ENCODE measurements at places on chromosomes 5 and 9.

- DNase-seq, result peak; percentile 29
Observed at GRCh38 chr5:147935032-147935431, 28.7 kb upstream of the C5orf46 start.

GRCh38 chr5:89343666-89344065 lies 460.7 kb upstream of the MEF2C start:
- no peak for DNase-seq

DNA sequence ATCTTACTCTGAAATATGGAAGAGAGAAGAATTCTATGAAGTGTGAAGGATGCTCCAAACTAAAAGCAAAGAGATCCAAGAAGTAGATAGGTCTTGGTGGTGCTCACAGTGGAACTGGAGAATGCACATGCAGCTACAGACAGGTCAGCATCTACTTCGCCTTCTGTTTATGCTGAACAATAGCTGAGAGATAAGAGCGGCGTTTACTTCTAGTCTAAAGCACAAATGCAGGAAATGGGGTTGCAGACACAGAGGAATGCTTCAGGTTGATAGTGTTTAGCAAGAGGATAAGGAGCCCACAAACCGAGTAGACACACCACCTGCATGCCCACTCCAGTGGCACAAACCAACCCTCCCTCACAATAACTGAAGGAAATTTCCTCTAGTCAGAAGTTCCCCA lies 180.0 kb upstream of the RGMB start:
- no peak for DNase-seq

DNA sequence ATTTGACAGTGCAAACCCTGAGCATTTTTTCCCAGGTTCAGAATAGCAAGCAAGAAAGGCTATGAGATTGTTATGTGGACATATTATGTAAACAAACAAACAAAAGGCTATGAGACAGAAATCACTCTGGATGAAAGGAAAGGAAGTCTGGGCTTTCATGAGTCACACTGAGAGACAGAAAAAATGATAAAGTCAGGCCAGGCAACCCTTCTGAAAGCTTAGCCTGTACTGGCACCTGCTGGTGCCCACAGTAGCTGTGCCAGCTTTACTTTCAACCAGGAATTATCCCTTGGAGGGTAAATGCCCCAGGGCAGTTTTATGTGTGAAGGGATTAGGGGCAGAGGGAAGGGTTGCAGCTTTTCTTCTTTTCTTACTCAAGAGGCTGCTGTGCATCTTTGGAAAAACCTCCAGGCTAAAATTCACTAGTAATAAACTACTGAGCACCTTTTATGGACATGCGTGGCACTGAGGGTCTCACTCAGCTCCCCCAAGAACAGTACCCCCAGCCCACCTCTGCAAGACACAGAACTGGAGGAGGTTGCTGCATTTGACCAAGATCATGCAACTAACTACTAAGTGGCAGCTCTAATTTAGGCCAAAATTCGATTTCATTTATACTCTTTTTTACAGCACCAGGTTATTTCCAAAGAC lies 41.7 kb downstream of the ACTL7B start:
- DNase-seq, result peak; percentile 83

GRCh38 chr9:80074439-80074838 lies 502.7 kb downstream of the TLE4 start:
- no peak for DNase-seq

DNA sequence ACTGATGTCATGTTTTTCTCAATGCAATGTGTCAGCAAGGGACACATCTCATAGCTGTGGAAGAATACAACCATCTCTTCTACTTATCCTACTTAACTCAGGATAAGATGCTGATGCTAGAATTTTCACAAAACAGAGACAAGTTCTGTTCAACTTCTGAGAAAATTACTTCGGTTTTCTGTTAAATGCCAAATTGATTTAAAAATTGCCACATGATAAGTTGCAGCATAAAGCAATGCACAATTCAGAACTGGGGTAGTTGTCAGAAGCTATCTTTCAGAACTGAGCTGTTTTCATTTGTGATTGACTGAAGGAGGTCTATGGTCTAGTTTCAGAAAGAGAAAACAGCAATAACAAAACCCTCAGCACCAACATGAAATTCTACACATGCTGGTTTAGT lies 954.8 kb upstream of the C9orf72 start:
- DNase-seq, result no peak

GRCh38 chr5:88551724-88552345 lies 283.2 kb upstream of the TMEM161B start:
- DNase-seq, result no peak

- DNase-seq, result no peak
Observed at GRCh38 chr5:8729437-8729836, 816.4 kb downstream of the SEMA5A start.

GRCh38 chr9:123550797-123551196 lies 194.8 kb downstream of the CRB2 start:
- DNase-seq, result no peak

- no peak for DNase-seq
Observed at GRCh38 chr9:131238402-131239021, 37.8 kb downstream of the FAM78A start.

GRCh38 chr5:109247986-109248385 lies 161.8 kb downstream of the PJA2 start:
- no peak for DNase-seq

DNA sequence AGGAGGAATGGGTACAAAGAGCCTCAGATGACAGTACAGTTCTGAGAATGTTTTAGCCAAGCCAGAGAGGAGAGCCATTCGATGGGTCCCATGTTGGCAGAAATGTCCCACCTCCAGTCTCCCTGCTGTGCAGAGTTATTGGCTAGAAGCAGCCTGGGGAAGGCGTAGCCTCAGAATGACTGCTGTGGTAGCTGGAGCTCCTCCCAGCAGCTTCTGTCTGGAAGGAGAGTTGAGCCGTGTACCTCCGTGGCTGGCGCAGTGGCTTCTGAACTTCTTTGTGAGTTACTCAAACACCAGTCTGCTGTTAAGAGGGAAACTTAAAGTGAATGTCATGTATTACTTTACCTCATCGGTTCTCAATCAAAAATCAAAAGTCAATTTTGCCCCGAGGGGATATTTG lies 193.3 kb upstream of the SNX2 start:
- DNase-seq, result no peak

- no peak for DNase-seq
Observed at GRCh38 chr5:180599981-180600553, 8.8 kb upstream of the SCGB3A1 start.

DNA sequence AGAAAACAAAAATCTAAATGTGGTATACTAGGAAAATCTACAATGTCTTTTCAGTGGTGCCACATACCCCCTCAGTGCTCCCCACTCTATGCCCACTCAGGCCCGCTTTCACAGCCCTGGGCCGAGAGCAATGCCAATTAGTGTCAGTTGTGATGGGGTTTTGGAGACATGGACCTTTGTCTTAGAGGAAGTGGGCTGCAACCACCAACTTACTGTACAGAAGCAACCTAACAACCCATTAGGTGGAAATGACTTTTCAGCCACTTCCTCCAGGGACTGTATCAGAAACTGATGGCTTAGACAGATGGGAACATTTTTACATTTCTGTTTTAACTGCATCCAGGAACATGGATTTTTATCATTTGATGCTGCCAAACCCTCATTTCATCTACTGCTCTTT lies 268.0 kb downstream of the BNC2 start:
- DNase-seq, result no peak

GRCh38 chr5:168877132-168877892 lies 298.1 kb upstream of the PANK3 start:
- peak; percentile 11 for DNase-seq

GRCh38 chr5:115977096-115977495 lies 14.8 kb downstream of the LVRN start:
- no peak for DNase-seq

- DNase-seq, result no peak
Observed at GRCh38 chr5:3684118-3684517, 88.5 kb downstream of the IRX1 start.

GRCh38 chr9:131565369-131565768 lies 20.0 kb downstream of the PRRT1B start:
- no peak for DNase-seq

DNA sequence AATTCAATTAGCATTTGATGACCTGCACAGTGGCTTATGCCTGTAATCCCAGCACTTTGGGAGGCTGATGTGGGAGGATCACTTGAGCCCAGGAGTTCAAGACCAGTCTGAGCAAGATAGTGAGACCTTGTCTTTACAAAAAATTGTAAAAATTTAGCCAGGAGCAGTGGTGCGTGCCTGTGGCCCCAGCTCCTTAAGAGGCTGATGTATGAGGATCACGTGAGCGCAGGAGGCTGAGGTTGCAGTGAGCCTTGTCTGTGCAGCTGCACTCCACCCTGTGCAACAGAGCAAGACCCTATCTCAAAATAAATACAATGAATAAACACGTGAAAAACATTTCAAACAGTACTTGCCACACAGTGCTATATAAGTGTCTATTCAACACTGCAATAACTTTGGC lies 4.2 kb downstream of the ABCA1 start:
- no peak for DNase-seq

- DNase-seq, result no peak
Observed at GRCh38 chr9:129473523-129474244, 147.2 kb downstream of the C9orf50 start.

GRCh38 chr5:14842117-14842516 lies 29.5 kb downstream of the ANKH start:
- peak; percentile 86 for DNase-seq

- DNase-seq, result peak; percentile 4
Observed at GRCh38 chr5:164532235-164532900, 1026.9 kb downstream of the MAT2B start.

DNA sequence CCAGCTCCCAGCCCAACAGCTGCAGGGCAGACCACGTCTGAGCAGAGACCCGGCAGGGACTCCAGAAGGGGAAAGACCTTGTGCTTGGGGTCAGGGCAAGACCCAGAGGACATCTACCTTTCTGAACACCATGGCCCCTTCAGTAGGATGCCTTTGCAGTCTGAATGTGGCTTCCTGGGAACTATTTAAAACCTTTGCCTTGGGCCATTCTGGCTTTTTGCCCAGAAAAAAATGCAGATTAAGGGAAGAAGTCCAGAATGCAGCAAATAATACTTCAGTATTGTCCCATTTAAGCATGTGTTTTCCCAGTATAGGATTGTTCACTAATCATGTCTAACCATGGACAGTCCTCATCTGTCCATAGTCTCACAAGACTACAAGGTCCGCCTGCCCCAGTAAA lies 67.5 kb upstream of the ERCC6L2 start:
- DNase-seq, result peak; percentile 16

DNA sequence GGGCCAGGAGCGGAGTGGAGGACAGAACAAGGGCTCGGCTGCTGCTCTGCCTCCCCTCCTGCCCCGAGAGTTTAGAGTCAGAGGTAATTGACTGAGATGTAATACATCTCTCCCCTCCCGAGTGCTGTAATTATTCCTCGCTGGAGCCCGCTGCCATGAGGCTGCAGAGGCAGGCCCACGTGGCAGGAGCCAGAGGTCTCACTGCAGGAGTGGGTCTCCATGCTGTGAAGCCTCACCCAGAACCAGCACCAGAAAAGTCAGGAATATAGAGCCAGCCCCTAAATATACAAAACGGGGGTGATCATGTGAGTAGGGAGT lies 2.5 kb downstream of the FAM163B start:
- no peak for DNase-seq

DNA sequence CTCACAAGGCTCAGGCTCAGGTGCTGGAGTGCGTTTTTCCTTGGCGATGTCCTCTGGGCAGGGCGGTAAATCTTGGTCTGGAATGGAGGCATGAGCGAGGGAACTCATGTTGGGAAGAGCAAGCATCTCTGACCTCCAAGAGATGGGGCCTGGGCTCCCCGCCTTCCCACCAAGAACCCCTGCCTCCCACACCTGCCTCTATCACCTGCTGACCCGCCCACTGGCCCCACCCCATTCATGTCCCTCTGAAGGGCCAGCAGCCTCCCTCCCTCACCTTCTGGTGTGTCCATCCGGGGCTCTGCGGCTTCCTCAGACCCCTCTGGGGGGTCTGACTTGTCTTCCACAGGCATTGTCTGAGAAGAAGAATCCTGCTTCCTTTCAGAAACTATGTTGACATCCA lies 10.9 kb downstream of the CIZ1 start:
- DNase-seq, result no peak

DNA sequence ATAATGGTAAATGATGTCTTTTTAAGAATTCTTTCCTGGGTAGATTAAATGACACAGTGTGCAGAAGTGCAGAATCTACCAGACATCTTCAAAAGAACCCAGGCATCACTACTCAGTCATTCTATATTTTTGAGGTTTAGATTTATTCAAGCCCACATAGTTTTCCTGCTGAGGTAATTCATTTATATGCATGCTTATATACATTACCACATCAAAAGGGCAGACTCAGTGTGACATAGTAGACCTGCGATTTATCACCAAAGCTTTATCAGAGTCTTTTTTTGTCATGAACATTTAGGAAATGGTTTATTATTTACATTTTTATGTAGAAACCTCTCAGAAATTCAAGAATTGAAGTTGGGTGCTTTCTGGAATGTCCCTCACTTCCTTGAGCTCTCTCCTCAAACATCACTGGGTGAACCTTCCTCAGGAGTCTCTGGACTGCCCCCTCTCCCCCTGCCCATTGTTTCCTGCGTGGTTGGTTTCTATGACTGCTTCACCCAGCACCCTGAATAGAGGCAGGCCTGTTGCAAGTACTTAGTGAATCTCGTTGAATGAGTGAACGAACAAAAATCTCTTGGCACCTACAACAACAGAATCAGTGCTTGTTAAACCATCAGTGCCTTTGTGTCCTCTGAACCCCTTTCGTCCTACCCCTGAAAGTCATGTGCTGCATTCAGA lies 42.5 kb downstream of the ADAMTS16 start:
- no peak for DNase-seq

DNA sequence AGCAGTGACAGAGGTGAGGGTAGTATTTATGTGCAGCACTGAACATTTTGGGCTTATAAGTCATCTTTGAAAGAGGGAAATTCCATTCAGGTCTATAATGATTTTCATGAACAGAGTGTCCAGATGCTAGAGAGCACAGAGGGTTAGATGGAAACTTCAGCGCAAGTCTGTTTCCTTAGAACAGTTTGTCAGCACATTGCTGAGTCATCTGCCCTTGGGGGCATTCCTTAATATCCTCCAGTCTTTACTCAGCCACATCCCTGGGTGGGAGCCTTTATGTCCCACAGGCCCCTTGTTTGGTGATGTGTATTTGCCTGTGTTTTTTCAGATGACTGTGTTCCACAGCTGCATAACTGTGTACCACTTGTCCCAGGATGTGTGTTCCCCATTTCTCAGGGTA lies 138.5 kb upstream of the S1PR3 start:
- no peak for DNase-seq

GRCh38 chr9:131707733-131708157 lies 32.1 kb downstream of the RAPGEF1 start:
- DNase-seq, result no peak

GRCh38 chr9:92048924-92049625 lies 66.1 kb downstream of the SPTLC1 start:
- DNase-seq, result no peak
